Fibroblast of skin of right biceps (primary cell): ENCODE measurements at places on chromosomes 16 and 17.

- peak; percentile 86 for DNase-seq
Observed at GRCh38 chr17:65231662-65232335, 94.6 kb downstream of the RGS9 start.

DNA sequence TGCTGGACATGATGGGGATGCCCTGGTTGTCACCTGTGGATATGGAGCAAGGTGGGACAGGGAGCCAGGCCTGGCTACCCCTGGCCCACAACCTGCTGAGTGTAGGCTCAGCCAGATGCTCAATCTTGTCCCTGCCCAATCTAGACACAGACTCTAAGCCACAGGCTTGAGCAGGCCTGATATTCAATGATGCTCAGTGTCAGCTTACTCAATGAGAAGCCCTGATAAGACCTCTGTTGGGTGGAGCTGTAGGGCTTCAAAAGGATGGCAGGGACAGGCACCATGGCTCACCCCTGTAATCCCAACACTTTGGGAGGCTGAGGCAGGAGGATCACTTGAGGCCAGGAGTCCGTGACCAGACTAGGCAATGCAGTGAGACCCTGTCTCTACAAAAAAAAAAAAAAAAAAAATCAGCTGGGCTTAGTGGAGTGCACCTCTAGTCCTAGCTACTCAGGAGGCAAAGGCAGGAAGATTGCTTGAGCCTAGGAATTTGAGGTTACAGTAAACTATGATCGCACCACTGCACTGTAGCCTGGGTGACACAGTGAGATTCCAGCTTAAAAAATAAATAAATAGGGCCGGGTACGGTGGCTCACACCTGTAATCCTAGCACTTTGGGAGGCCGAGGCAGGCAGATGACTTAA, 3.4 kb downstream of the LCAT start:
- DNase-seq, result no peak

GRCh38 chr17:27764589-27764988, 35.7 kb downstream of the NOS2 start:
- DNase-seq, result no peak

DNA sequence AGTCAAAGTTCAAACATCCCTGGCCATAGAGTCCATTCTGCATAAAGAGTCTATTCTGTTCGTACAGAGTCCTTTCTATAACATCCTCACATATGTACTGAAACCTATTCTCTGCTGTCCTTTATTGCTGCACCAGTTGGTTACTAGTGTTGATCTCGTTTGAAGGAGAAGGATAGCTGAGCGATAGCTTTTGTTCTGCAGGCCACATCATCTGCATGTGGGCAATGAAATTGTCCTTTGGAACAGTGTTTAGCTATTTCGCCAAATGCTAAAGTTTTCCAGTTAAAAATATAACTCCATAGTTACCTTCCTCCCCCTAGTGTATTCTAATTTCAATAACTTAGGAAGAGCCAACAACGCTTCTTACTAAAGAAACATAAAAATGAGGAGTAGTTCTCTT, 6.0 kb downstream of the RHOT1 start:
- no peak for DNase-seq

DNA sequence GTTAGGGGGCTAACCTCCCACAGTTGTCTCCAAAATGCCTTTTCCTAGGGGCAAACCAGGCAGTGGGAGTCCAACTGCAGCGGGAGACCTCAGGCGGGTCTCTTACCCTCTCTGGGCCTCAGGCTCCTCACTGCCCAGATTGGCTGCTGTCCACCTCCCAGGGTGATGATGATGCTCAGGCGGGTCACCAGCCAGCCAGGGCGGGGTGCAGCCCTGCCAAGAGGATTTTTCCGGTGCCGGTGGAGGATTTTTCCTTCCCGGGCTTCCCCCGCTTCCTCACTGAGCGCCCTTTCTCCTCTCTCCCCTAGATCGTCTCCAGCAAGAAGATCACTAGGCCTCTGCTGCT, 22.8 kb downstream of the CPNE2 start:
- DNase-seq, result no peak

- no peak for DNase-seq
Observed at GRCh38 chr17:63086483-63087185, 120.6 kb downstream of the TANC2 start.

GRCh38 chr17:39022924-39023323, 55.7 kb upstream of the FBXO47 start:
- no peak for DNase-seq

DNA sequence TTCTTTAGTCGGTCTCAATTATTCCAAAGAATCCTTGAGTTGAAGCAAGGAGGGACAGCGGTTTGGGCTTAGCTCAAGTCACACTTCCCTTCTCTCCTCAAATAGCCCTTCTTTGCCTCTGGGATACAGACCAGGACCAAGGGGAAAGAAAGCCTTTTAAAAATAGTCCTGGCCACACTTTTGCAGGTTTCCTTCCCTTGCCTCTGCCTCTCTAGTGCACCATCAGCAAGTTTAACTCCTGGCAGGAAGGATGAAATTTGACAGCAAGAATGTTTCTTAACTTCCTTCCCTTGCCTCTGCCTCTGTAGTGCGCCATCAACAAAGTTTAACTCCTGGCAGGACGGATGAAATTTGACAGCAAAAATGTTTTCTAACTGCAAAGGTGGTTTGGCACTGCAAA, 7.2 kb upstream of the G6PC1 start:
- no peak for DNase-seq

DNA sequence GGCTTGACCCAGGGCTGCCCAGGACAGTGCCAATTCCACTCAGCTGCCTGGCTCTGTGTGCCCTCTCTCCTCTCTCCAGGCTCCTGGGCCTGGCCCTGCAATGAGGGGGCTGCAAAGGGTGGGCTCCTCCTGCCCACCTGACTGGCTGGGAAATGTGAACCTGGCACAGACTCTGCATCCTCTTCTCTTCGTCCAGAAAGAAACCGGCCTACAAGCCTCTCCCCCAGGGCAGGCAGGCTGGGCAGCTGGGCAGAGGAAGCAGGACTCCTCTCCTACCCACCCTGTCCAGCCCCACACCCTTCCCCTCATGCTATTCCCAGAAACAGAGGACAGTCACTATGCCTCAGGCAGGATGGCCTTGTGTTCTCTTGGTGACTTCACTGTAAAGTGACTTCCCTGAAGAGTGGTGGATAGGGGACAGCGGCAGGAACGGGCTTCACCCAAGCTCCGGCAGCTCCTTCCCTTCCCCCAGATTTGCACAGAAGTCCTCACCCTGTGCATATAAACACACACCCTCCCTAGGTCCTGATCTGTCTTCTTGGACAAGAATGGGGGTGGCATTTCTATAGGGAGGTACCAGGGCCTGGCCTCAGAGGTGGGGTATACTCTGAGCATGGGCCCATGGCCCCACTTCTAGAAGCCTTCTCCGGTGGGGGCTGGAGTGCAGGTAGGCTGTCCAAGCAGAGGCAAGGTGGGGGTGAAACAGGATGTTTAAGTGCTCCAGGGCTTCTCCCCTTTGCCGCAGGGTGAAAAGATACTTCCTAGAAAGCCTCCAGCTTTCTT, 4.9 kb upstream of the STAT5A start:
- DNase-seq, result no peak

- DNase-seq, result no peak
Observed at GRCh38 chr16:20334396-20334795, 7.1 kb upstream of the GP2 start.

DNA sequence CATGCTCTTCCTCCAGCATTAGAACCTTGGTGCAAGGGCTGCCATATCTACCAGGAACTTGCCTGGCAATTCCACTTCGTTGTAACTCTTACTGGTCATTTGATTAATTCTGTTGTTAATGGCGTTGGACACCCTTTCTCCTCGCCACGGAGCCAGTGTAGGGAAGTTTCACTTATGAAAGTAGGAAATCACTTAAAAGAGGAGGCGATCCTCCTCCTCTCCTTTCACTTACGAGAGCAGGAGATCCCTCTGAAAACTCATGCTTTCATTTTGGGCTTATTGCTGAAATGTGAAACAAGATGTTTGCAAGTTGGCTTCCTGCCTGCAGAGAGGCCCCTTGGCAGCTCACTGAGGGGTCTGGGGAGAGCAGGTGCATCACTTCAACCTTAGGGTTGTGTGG, 226.0 kb downstream of the SNX29 start:
- no peak for DNase-seq

- DNase-seq, result no peak
Observed at GRCh38 chr16:54620197-54620596, 310.5 kb upstream of the IRX5 start.

DNA sequence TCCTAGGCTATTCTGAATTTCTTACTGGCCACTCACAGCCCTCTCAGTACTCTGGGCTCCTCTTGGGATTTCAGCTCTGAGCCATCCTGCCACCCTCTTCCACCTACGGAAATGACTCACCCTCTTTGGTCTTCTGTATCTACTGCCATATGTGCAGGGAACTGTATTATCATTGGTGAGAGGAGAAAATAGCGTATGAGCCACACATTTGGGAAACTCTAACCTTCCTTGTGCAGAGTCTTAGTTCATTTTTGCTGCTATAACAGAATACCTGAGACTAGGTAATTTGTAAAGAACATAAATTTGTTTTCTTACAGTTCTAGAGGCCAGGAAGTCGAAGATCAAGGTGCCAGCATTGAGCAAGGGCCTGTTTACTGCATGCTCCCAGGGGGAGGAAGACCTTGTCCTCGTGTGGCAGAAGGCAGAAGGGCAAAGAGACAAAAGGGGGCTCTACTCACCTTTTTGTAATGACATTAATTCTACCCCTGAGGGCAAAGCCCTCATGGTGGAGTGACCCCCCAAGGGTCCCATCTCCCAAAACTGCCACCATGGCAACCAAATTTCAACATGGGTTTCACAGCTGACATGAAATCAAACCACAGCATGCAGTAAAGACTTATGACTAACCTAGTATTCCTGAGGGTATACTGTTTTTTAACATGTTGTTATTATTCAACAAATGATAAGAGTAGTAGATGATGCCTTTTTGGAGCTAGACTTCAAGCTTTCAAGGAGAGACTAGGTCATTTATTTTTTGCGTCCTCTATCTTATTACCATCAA, 191.8 kb downstream of the PRKCA start:
- DNase-seq, result peak; percentile 94

DNA sequence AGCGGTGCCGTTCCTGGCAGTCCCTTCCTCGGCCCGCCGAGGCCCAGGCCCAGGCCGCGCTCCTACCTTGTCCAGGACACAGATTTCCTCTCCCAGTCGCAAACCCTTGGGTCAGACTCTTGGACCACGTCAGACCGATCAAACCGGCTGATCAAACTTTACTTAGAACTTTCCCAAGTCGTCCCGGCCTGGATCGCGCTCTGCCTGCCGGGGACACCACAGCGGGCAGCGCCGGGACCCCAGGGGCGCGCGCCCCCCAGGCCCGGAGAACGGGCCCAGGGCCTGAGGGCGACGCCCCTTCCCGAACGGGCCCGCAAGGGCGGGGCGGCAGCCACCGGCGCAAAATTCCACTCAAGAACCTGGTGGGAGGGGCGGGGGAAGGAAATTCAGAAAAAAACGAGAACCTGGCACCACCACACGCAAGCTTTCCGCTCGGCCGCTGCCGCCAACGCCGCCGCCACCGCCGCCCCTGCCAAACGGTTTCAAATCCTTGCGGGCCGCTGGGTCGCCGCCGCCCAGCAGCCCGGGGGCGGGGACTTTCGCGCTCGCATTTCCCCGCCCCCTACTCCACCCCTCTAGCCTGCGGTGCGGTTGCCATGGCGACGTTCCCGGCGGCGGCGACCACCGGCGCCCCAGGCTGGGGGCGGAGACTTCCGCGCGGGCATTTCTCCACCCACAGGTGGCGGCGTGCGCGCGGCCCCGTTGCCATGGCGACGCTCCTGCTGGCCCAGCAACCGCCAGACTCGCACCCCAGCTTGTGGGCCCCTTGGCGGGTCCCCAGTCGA, at the start of gene CEP112:
Gene CEP112 (minus strand): TSS at position 541 of the 785 bp plus-strand sequence.
- peak; percentile 79 for DNase-seq

DNA sequence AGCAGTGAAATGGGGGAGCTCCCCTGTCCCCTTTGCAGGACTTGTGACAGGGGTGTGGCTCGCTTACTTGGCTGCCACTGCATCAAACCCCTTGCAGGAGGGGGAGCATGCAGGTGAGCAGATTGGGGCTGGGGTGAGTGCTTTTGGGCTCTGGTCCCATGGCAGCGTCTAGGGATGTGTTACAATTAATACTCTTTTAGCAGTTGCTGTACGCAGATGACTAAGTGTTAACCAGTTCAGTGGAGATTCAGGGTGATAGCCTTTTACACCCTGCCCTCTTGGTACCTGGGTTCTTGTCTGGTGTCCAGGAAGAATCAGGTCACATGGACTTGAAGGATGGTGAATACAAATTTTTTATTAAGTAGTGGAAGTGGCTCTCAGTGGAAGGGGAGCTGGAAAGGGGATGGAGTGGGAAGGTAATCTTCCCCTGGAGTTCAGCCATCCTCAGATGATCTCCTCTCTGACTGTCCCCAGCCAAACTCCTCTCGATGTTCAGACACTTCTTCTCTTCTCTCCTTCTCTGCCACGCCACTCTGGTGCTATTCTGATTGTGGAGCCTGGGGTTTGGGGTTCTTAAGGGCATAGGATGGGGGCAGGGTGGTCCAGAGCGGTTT, 100.1 kb downstream of the MARF1 start:
- no peak for DNase-seq

DNA sequence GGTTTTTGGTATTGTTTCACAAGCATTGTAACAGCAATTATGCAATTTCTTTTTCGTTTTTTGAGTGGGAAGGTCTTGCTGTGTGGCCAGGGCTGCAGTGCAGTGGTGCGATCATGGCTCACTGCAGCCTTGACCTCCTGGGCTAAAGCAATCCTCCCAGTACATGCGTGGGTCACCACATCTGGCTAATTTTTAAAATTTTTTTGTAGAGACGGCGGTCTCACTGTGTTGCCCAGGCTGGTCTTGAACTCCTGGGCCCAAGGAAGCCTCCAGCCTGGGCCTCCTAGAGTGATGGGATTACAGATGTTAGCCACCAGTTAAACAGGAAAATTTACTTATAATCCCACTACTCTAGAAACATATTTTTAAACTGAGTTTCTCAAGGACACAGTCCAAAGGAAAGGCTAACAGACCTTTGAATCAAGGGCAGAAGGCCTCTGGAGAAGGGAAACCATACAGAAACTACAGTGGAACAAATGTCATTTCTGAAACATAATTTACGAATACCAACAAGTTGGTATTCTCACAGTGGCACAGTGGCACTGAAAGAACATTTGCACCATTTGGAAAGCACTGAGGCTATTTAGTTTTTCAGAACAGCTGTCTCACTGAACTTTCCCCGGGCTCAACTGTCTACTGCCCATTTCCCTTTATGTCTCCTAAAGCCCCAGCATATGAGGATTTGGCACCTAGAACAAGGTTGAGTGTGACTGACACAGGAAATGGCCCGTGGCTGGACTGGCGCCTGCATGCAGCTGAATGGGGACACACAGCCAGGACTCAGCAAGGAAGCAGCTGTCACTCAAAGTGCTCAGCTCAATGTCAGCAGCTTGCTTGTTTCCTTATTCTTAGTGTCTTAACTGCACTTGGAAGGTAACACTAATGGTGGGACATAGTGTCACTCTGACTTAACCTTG, 2.8 kb upstream of the PRKAR1A start:
- DNase-seq, result no peak
